ENCODE measurements at places on chromosomes 4 and X.

DNA sequence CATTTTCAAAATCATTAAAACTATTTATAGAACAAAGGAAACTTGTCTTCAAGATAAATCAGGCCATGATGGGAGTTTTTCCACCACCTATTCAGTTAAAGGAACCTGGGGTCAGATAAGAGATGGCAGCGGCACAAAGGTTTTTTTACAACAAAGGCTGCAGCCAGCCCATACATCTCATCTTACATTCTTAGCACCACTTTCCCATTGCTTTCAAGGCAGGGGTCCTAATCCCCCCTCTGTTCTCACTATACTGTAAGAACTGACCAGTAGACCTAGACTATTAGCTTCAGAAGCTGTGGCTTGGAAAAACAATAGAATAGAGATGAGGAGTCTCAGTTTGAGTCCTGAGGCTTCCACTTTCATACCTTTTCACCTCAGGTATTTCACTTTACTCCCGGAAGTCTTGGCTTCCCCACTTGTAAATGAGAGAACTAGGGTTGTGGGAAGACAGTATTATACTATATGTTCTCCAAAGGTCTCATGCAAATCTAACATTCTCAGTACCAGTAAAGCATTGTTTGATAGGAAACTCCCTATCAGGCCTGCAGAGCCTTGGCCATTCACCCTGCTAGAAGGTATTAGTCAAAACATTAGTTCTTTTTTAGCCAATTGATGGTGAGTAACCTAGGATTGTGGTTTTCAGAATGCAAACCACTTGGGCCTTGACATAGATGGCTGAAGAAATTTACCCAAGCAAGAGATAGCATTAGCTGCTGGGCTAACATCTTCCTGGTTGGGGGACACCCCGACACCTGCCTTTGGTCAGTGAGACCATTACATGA lies 182.9 kb upstream of the PBDC1 start:
- no peak for DNase-seq

DNA sequence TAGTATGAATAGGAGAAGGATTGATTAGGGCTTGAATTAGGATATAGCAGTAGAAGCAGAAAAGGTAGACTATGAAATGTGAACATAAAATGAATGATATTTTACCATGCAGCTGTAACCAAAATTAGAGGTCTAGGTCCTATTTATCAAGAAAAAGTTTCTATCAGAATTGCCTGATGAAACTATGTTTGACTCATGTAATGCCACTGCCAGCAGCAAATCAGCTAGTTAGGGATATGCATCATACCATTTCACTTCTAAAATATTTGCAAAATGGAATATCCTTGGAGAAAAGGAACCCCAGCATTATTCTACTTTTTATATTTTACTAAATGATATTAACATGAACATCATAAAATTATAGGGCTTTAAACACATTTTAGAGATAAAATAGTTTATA lies 188.4 kb downstream of the WDFY3 start:
- no peak for DNase-seq

DNA sequence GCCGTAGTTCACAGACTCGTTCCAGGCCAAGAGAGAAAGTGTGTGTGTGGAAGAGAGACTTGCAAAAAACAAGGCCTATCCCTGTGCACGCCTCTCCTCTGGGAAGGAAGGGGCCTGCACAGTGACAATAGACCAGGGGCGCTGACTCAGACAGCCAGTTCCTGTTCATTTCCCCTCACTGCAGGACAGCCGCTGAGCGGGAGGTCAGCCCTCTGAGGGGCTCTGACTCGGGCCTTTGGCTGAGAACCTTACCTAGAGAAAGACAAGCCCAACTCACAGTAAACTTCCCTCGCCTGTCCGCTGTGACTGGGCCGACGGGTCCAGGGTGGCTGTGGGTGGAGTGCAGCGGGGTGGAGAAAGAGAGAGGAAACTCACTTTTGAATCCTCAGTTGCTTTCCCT lies 52.1 kb downstream of the RTL5 start:
- DNase-seq = no peak

- no peak for DNase-seq
Observed at GRCh38 chrX:56557376-56557929, 6.0 kb upstream of the UBQLN2 start.

All from sigmoid colon (tissue), 7 donors.